ENCODE measurements at places on chromosomes 13 and 19.
A peak's percentile ranks its signal among the peaks of the same experiment; 100 is the strongest.

- no peak for DNase-seq
Observed at GRCh38 chr19:40367577-40368434, 19.3 kb downstream of the PLD3 start.

DNA sequence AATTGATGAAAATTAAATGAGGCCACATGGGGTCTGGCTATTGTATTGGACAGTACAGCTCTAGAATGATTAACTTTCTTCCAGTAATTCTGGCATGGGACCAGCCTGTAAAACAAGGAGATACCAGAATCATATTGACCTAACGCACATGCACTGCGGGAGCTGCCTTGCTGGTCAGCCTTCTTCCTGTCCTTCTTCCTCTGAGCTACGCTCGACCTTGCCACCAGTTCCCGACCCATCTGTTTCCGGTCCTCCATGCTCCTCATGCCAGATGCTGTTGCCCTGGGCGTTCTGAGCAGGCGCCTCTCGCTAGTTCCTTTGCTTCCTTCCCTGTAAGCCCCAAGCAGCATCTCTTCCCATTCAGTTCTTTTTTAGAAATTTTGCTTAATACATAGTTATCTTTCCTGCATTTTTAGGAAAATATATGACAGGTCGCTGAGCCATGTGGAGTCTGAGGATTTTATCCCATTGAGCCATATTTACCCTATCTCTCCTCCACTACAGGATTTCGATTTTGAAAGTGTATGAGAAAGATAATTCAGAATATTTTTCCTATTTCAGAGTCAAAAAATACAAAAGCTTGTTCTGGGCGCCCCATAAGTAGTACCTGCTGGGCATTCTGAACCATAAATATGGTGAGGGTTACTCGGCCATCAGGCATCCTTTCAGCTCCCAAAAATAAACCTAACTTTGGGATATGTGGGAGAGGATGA, 38.6 kb downstream of the TNFRSF19 start:
- no peak for DNase-seq

DNA sequence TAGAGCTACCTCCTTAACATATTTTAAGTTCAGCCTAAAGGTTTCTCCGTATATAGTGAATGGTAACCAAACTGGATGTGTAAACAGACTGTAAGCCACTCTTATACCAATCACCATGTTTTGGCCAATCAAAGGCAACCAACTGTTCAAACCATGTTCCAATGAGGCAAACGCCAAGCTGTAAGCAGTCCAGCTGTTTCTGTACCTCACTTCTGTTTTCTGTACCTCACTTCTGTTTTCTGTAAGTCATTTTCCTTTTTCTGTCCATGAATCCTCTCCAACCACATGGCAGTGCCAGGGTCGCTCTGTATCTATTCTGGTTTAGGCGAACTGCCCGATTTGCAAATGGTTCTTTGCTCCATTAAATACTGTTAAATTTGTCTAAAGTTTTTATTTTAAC, 24.4 kb downstream of the COMMD6 start:
- no peak for DNase-seq

DNA sequence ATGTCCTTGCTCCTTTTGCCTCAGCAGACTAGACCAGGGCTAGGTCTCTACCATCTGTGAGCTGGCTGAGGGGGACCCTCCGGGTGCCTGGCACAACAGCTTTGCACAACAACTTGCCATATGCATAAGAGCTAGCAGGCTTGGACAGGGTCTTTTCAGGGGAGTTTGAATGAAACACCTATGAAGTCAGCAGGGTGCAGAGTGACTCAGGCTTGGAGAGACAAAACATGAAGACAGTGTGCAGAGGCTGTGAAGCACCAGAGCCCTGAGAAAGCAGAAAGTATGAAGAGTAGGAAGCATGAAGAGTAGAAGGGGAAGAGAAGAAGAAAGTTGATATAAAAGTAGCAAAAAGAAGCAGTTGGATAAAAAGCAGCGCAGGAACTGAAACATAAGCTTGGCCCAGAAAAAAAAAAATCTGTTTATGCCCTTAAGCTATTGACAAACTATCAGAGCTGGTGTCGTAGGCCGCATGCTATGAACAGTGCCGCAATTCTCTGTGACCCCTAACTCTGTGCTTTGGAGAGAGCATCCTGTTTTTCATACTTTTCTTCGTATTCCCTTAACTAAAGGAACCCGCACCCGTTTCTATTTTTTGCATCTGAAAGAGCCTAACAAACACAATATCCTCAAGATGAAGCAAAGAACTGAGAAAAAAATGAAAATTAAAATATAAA, 52.7 kb upstream of the FAM216B start:
- no peak for DNase-seq

DNA sequence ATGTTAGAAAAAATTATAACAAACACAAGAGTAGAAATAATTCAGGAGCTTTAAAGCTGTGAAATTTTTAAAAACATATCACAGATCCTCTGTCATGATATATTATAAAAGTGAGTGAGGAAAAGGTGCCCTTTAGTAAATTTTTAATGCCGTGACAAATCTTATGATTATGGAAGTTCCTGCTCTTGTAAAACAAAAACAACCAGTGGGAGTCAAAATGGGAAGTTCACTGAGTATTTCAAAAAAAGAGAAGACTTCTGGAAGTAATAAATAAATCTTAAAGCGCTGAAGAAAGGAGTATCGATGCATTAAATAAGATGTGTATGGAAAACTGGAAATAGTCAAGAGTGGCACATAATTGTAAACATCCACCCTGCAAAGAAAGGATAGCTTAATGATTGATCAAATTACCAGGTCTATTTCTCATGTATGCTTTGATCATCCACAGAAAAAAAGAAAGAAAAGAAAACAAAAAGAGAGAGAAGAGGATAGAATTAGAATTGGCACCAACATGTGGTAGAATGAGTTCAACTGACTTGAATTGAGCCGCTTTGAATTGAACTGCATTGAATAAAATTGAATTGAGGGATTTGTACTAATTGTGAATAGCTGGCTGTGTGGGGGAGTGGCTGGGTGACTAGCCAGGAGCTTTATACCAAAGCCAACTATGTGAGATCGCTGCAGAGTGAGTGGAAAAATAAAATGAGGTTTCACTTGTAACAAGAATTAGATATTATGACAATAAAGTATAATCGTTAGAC, 647.6 kb upstream of the SPRY2 start:
- no peak for DNase-seq

DNA sequence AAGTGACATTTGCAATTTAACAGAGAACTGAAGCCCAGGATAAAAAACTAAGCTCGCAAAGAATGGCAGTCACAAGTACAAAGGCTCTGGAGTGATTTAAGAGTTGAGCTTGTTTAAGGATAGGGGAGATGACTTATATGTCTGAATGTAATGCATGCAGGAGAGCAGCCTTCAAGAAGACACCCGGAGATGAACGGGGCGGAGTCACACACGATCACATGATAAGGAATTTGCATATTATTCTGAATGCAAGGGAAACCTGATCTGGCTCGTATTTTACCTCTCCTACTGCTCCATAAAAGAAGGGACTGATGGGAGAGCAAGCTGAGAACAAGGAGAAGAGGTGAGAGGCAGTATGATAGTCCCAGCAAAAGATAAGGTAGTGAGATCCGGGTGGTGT, 12.9 kb downstream of the TBC1D4 start:
- no peak for DNase-seq

GRCh38 chr19:1063030-1063908, 3.7 kb upstream of the ARHGAP45 start:
- DNase-seq = peak; percentile 61

- DNase-seq = no peak
Observed at GRCh38 chr19:4390017-4390566, 10.3 kb downstream of the SH3GL1 start.

DNA sequence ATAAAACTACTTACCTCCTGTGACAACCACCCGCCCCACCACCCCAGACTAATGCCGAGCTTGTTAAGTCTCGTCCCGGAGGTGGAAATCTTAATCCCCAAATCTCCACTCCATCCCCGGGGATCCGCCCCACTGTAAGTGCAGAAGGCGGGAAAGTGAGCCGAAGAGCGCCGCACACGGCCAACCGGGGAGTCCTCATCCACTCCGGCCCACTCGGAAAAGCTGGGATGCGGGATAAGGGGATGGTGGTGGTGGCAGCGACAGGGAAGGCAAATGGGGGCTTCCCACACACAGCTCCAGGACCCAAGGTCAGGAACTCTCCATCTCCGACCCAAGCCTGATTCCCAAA, 621 bp downstream of the FBL start:
- DNase-seq = no peak

- peak; percentile 11 for DNase-seq
Observed at GRCh38 chr19:3671680-3672574, 28.3 kb downstream of the PIP5K1C start.

DNA sequence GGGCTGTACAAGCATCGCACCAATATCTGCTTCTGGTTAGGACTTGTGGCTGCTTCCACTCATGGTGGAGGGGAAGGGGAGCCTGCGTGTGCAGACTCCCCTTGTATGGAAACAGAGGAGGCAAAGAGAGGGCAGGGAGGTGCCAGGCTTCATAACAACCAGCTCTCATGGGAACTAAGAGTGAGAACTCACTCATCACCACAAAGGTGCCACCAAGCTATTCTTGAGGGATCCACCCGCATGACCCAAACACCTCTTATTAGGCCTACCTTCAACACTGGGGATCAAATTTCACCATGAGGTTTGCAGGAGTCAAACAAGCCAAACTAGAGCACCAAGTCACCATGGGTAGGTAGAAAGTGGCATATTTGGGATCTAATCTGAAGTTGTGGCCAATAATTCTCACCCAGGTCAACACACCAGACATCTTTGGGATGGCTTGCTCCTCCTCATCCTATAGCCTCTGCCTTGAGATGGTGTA, 46.4 kb downstream of the RUBCNL start:
- no peak for DNase-seq

DNA sequence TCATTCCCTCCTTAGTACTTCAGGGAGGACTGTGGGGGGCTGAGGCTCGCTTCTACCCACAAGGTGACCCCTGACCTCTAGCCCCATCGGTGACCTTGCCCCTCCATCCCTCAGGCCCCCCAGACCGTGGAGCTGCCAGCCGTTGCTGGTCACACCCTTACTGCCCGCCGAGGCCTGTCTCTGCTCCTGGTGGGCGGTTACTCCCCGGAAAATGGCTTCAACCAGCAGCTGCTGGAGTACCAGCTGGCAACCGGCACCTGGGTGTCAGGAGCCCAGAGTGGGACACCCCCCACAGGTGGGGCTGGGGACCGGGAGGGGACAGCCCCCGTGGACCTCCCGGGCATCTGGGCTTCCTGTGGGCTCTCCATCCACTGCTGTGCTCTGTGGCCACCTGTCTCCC, 31.9 kb downstream of the MEGF8 start:
- DNase-seq = no peak

GRCh38 chr19:39426170-39426569, 9.6 kb downstream of the RPS16 start:
- DNase-seq = no peak

DNA sequence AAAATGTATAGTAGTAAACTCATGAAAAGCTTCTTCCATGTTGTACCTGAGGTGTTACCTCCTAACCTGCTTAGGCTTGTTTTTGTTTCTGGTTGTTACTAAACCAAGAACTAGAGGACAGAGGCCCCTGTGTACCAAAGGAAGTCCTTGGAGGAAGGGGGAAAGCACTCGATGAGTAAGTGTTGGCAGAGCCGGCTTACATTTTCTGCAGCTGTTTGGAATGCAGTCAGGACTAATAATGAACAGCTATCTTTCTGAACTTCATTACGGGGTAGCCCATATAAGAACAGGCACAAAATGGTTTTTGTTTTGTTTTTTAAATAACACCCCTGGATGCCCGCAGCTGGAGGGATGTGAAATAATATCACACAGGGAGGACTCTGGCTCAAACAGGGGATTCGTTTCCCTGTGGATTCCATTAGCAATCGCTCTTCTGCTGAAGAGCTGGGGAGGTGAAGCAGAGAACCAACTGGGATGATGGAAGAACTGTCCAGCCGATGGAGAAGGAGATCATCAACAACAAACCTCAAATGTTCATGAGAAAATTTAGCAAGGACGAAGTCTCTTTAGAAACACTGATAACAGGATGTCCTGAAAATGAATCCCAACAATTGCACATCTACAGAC, 214.2 kb upstream of the MAB21L1 start:
- DNase-seq = no peak

DNA sequence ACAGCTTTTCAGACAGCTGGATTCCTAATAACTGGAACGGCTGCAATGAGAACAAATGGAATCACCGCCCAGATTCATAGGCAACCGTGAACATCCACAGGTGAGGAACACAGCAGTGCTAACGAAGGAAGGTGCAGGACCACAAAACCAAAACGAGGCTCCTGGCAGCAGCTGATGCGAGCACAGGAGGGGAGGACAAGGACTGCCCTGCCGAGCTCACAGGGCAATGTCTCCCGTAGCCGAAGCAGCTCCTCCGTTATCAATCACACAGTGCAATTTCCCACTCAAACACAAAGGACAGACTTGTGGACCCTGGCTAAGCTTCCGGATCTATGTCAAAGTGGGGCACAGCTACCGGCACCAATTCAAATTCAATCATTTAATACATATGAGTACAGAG, 70.6 kb downstream of the STK24 start:
- DNase-seq = no peak

DNA sequence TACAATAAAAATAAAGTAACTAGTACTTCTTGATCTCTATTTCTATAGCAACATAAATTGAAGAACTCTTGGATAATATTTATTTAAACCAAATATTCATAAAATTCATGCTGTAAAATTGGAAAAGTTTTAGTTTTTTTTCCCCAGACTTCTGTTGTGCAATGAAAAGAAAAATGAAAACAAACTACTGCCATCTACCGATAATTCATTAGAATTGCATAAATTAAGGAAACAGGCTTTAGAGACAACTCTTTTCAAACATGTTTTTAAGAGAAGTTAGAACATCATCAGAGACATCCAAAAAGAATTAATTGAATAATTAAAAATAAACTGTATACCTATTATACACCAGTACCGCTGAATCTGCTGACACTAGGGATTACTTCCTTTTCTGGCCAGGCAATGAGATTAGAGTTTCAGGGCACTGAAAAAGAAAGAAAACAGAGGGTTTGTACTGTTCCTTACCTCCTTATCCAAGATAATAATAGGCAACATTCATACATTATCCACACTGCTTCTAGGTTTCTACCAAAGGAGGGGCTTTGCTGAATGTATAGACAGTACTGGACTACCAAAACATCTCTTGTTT, 4.9 kb downstream of the CCDC122 start:
- no peak for DNase-seq

- DNase-seq = no peak
Observed at GRCh38 chr13:39712626-39713025, 57.2 kb downstream of the COG6 start.

DNA sequence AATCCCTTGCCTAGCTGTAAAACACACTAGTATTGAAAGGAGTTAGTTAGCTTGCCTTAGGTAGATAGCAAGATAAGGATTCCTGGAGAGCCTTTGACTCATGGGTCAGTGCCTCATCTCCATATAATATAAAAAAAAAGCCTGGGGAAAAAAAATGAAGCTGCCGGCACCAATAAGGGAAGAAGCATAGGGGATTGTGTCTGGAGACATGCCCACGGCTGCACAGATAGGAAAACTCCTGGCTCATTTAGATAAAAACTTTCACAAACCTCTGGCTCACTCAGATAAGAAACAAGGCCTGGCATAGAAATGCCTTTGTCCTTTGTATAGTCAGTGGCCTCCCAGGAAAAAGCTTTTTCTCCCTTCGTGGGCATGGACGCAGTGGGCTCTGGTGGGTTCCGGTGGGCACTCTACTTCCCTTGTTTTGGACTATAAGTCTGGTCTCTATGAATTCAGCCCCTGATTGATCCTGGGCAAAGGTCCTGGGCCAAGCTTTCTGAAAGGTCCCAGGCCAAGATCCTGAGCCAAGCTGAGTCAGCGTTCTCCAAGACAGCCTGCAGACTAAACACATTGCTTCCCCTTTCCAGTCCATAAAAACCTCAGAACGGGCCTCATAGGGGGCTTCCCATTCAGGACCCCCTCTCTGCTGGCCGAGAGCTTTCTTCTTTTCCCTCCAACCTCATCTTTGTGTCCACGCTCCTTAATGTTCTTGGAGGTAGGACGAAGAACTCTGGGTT, 4.9 kb upstream of the OR7A17 start:
- no peak for DNase-seq

Measured in stimulated activated naive CD4-positive, alpha-beta T cell treated with Interleukin-2 at 50 U/mL for 16 hours (primary cell).